CD4-positive, alpha-beta T cell treated with Interleukin-1 beta for 1 hour (primary cell): ENCODE measurements at places on chromosomes 2 and 18.

GRCh38 chr2:205571360-205571959 is 110.8 kb upstream of the NRP2 start:
- DNase-seq, result no peak

DNA sequence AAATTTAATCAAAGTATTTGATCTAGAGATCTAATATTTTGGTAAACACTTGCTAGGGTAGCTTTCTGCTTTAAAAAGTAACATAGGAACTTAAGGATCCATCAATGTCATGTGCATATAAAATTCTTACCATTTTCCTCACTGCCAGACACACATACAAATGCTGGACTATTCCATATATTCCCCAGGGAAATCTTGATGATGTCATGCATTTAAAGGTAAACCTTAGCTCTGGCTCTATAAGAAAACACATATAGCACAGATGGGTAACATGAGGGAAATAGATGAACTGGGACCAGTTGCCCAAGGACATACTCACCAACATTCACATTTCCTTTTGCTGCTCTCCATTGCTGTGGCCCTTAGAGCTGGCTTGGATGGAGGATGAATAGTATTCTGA is 79.1 kb upstream of the FMNL2 start:
- DNase-seq, result no peak

GRCh38 chr2:217383620-217384019 is 523.8 kb upstream of the TNP1 start:
- DNase-seq, result no peak

DNA sequence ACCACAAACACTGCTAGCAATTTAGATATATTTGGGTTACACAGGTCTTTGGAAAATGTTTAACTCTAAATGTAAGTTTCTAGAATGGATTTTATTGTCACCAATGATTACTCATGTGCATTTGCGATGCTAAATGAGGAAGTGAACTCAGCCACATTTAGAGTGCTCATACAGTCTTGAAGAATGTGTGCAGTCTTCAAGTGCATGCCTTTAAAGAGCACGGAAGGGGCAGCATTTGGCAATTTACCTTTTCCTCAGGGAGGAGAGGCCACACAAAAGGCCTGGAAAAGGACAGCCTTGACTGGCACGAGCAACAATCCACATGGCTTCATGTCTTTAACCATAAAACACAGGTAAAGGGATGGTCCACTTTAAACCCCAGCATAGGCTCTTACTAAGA is 78.5 kb upstream of the STK17B start:
- DNase-seq, result no peak

GRCh38 chr2:96783388-96783787 is 22.7 kb downstream of the CNNM4 start:
- DNase-seq, result no peak

GRCh38 chr2:10497797-10498251 is 49.7 kb upstream of the ODC1 start:
- peak; percentile 54 for DNase-seq

GRCh38 chr2:218125626-218126080 is at the start of gene CXCR2:
TSS of gene CXCR2 (plus strand) at chr2:218126028. CDS start at chr2:218134802, 8,774 bp downstream.
- no peak for DNase-seq

DNA sequence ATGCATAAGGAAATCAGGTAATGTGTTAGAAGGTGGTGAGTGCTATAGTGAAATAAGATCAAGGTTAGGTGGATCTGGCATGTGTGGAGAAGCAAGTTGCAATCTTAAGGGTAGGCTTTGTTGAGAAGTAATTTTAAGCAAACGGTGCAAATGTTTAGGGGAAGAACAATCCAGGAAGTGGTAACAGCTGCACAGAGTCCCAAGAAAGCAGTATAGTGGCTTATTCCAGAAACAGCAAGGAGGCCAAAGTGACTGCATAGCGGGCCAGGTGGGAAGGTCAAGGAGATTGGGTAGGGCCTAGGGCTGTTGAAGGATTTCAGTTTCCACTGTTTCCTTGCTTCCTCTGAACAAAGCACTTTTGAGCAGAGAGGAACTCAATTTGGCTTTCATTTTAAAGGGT is 30.0 kb upstream of the RAB1A start:
- DNase-seq, result no peak

DNA sequence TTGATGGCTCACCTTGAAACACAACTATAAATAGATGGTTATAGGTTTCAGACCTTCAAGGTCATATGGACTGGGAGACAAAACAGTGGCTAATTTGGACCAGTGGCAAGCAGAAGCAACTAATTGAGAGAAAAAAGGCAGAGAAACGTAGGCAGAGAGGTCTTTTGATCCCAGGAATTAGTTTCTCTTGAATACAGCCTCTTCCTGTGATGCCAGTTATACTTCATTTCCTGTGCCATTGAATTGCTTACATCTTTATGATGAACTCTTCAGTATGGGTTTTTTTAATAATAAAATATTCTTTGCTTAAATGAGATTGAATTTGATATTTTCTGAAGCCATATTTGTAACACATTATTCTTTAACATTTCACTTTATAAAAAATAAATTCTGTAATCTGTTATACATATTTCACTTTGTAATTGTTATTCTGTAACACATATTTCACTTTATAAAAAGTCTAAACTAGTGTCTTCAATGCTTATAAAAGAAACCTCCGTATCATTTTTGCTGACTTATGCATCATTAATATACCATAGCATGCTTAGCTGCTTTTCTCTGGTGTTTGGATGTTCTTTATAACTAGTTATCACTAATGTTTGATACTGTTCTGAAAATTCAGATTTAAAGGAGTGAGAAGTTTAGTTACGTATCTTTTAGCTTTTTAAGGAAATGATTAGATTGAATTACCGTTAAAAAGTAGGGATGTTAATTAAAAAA is 8.9 kb downstream of the VAPA start:
- DNase-seq, result no peak

GRCh38 chr18:43068781-43069180 is 46.7 kb downstream of the RIT2 start:
- no peak for DNase-seq

- no peak for DNase-seq
Observed at GRCh38 chr18:35582899-35583558, 1.5 kb downstream of the GALNT1 start.

DNA sequence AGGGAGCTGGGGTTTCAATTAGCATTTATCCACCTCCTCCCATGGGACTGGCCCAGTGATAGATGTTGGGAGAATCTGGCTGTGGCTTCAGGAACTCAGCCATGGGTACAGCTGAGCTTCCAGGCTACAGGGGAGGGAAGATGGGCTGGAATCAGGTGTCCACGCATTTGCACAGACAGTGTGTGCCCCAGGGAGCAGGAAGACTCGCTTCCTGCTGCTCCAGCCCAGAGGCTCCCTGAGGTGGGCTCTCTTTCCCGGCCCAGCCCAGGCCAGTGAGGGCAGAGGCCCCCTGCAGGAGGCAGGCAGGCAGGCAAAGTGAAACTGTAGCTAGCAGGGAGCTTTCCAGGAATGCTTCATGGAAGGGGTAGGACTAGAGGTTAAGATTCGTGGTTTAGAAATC is 28.7 kb downstream of the DYSF start:
- DNase-seq, result no peak
